ENCODE measurements at places on chromosomes 16 and 17.

GRCh38 chr16:84774810-84775209 is 45.0 kb upstream of the CRISPLD2 start:
- no peak for DNase-seq

GRCh38 chr17:77210331-77210730 is 69.6 kb downstream of the SEC14L1 start:
- no peak for DNase-seq

GRCh38 chr16:65660390-65660789 is 538.5 kb upstream of the CDH11 start:
- no peak for DNase-seq

DNA sequence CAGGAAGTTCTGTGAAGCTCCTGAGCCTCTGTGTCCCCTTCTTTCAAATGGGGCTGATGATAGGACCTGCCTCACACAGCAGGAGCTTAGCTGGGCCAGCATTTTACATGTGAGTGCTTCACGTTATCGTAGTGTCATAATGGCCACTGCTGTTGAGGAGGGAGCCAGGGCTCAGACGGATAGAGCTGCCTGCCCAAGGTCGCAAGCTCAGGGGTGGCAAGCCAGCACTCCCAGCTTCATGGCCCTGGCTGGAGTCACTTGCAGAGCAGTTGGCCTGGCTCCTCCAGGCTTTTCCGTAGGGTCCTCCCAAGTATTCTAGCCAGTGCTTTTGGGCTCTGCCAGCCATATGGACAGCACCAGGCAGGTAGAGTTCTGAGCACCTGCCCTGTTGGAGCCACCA is 115.1 kb downstream of the SOCS1 start:
- no peak for DNase-seq

DNA sequence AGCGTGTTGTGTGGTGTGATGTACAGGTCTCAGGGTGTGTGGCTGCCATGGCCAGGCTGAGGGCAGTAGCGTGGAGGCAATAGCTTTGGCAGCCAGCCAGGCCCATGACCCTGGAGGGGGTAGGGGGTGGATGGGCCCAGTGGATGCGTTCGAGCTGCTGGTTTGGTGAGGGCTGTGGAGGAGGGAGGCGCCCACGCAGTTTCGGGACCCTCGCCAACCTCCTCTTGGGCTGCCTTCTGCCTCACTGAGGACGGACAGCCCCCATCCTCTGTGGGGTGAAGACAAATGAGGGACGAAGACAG is 238.6 kb upstream of the GSE1 start:
- DNase-seq = no peak

DNA sequence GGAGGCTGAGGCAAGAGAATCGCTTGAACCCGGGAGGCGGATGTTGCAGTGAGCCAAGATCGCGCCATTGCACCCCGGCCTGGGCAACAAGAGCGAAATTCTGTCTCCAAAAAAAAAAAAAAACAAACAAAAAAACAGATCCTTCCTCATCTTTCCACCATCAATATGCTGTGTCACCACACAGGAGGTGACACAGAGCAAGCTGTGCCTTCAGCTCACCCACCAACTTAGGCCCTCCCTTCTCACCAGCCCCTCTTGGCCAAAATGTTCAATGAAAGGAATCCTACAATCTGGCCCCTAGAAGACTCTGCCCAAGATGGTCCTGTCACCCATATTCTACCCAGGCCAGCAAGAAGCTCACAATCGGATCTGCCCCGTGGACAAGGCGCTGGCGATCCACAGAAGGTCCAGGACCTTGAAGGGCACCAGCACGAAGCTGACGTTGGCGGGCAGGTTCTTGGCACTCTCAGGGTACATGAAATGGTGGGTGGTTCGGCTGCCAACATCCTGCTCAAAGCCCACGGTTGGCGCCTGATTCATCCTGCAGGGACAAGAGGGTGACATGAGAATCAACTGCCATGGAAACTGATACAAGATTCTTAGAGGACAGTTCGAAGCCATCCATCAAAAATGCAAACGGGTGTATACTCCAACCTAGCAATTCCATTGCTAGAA is 41.4 kb downstream of the DDX19A start:
- DNase-seq = no peak

DNA sequence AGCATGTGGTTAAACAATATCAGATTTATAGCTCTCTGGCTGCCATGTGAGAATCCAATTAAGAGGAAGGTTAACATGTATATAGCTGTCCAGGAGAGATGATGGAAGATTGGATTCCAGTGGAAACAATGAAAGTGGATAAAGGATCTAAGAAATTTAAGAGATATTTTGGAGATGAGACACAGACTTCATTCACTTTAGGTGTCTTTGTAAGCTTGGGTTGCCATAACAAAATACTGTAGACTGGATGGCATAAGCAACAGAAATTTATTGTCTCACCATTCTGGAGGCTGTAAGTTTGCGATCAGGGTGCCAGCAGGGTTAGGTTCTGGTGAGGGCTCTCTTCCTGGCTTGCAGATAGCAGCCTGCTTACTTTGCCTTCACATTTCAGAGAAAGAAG is 155.9 kb upstream of the MYOCD start:
- DNase-seq = no peak

- no peak for DNase-seq
These were observed 20.9 kb downstream of the SPACA3 start for GRCh38 chr17:33012522-33013033.
